ENCODE measurements at places on chromosomes 1 and 21. TPM values are rescaled to one million over a fixed set of nuclear protein-coding genes. Genes with fewer than 3 reads are reported as not detected.

- DNase-seq = no peak
Observed at GRCh38 chr1:88540255-88540654, 143.8 kb upstream of the PKN2 start.

DNA sequence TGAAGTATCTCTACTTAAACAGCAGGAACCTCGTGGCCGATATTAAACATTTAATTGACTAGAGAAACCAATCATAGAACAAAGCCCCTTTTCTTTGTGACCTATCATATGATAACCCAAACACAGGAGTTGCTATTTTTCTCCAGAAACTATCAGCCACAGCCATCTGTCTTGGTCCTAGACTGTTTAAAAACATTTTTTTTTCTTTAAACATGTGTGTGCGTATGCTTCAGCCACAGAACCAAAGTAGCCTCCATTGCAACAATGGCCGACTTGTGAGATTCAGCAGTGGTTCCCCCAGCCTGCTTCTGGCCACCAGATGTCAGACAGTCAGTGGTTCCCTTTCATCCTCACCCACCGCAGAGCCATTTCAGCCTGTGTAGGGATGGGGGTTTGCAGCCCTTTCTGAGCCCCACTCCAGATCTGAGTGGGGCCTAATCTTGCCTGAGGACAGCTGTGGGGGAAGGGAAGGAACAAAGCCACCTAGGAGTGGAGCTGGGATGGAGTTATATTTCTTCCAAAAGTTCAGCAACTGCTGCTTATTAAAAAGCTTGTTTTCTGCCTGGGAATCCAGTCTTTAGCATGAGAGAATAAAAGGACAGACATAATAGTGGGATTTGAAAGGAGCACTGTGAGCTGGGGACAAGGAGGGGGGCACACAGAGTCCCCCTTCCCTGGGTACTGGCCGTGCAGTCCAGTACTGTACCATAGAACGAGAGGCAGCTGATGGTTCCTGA lies 11.7 kb upstream of the IGSF3 start:
- DNase-seq = no peak

DNA sequence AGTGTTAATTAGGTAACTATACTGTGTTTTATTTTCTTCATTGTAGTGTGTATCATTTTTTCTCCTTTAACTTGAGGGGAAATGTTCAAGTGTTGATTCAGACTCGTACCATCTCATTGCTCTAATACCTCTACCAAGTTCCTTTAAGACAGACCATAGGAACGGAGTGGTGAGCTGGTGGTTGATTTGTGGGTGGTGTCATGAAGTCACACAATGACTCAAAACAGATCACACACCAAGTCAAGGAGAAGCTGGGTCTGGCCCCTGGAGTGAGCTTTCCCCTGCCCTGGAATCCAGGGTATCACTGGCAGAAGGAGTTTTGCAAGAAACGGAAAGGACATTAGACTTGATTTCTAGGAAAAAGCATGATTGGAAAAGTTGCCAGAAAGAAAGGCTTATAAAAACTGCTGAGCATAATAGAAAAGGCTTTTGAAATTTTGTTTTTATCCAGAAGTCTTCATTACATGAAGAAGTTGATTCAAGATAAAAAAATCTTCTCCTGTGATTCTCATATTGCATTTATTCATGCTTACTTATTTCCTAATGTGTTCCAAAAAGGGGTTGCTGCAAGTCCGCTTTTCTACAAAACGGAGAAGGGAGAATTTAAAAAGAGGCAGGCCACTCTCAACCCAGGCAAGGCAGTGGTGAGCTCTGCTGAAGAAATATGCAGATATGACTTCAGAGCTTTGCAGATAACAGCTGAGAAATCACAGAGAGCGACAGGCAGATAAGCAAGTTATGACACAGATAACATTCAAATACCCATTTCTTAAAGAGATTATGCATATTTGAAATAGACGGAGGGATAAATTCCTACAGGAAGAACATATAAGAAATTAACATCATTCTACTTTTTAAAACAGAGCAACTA lies 79.7 kb downstream of the TBX19 start:
- DNase-seq = no peak

GRCh38 chr1:47536646-47537118 lies 98.8 kb downstream of the FOXD2 start:
- no peak for DNase-seq

DNA sequence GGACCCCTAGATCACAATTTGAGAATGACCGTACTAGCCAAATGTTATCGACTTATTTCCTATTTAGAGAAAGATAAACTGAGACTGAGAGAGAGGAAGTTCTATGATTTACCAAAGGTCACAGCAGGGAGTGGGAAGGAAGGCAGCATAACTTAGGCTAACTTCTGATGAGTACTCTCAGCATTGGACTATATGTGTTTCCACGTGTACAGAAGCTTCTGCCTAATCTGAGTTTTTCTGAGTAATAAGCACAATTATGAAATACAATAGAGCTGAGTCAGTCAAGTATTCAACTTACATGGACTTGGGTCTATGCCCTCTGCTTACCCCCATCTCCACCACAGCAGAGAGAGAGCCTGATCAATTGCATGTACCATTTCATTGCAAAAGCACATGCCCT lies 88.1 kb upstream of the HIVEP3 start:
- DNase-seq = no peak

DNA sequence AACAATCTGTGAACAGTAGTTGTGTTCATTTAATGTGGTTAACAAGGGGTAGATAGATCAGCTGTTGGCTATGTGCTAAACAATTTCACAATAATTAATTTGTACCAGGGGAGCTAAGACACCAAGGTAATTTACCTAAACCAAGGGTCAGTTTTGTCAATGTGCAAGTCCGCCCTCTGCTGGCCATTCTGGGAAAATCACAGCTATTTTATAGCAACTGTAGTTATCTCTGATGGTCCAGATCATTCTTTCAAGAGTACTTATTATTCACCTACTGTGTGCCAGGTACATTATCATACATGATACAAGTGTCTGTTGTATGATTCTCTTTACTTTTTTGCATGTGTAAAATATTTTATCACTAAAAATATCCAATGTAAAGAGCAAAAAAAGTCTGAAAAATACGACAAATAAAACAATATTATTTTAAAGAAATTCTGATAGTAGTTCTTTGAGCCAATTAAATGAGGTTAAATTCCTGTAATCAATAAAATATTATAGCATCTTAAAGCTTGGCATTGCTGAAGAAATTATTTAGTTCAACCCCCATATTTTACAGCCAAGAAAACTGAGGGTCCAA lies 312.3 kb upstream of the FAM78B start:
- no peak for DNase-seq

DNA sequence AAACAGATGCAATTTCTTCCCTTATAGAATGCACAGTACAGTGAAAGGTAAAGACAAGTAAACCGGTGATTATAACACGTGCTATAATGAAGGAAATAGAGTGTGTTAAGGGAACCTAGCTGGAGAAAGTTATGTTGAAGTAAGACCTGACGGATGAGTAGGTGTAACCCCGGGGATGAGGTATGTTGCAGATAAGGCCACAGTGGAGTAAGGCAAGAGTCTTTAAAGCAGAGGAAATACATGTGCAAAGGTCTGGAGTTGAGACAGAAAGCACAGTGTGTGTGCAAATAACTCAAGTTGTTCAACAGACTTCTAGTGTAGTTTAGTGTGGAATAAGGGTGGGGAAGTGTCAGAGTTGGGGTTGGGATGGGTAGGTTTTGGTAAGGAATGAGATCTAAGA lies 2.9 kb downstream of the DBT start:
- no peak for DNase-seq

GRCh38 chr21:45761704-45762103 lies 118.2 kb downstream of the PCBP3 start:
- DNase-seq = no peak

- DNase-seq = no peak
Observed at GRCh38 chr1:113846391-113847035, 25.0 kb downstream of the PTPN22 start.

DNA sequence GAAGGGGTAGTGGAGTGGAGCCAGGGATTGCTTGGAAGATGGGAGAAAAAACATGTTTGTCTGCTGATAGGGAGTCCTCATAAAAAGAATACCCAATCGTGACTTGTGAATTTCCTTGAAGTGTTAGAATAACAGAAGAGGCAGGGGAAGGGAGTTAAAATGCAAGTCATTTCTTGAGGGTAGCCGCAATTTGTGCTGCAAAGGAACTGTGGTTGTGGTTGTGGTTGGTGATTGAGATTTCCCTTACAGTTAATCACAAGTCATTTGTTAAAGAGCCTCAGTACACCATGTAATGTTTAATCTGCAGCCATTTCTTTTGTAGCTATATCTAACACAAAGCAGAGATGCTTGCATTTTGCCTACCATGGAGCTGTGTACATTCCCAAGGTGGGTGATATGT lies 38.5 kb upstream of the EGLN1 start:
- DNase-seq = no peak

Gene PPIH
- 43.3 TPM for total RNA-seq

Gene IGSF8
- total RNA-seq = 32.3 TPM

Gene CFAP57
- total RNA-seq = 0.38 TPM

All from mesothelial cell of epicardium (in vitro differentiated cells).